COR-L47 (cell line): ENCODE measurements at places on chromosomes 4 and X.

DNA sequence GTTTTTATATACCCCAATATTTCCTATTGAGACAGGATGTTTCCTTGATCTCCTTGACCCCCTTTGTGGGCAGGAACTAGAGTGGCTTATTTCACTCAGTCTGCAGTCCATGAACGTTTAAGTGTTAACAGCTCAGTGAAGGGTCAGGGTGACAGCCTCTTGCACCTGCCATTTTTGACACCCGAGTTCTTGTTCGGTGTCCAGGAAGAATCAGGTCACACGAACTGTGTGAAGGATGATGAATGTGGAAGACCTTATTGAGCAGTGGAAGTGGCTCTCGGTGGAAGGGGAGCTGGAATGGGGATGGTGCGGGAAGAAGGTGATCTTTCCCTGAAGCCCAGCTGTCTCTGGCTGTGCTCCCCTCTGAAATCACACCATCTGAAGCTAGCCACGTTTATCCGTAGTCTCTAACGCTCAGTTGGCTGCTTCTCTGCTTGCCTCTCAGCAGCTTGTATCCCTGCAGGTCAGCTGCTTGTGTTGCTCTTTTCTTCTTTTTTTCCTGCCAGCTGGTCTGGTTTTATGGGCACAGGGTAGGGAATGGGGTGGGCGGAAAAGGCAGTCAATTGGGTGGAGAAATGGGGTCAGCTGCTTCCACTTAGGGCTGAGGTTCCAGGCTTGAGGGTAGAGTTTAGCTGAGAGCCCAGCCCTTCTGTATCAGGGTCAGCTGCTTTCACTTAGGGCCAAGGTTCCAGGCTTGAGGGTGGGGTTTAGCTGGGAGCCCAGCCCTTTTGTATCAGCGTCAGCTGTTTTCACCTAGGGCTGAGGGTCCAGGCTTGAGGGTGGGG lies 29.0 kb upstream of the CCNG2 start:
- no peak for DNase-seq

DNA sequence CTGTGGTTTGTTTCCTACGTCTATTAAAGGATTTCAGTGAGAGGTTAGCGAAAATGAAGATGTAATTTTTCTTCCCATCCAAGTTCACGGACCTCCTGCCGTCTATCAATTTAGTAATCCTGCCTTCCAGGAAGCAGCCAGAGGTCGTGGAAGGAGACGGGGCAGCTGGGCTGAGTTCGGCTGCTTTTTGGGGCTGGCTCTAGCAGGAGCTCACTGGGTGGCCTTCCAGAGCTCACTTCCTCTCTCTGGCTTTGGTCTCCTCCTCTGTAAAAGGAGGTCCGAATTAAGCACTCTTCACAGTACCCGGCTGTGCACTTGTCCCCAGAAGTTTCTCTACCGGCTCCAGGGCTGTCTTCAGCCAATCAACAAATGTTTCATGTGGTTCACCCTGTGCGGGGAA lies 295.4 kb downstream of the BCOR start:
- no peak for DNase-seq

DNA sequence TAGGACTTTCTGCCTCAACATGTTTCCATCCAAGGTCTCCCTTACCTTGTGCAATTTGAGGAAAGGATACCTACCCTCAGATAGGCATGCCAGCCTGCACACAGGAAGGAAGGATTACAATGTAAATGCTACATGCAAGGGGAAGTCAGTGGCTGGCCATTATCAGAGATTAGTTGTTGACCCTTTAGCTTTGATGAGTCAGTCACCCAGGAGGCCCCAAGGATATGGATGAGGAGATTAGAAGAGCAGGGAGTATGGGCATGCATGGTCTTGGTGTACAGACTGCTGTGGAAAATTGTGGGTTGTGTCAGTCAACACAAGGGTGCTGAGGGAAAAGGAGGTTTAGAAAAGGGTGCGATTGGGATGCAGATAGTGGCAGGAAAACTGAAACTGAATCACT lies 92.0 kb downstream of the GUCY2F start:
- DNase-seq = no peak

DNA sequence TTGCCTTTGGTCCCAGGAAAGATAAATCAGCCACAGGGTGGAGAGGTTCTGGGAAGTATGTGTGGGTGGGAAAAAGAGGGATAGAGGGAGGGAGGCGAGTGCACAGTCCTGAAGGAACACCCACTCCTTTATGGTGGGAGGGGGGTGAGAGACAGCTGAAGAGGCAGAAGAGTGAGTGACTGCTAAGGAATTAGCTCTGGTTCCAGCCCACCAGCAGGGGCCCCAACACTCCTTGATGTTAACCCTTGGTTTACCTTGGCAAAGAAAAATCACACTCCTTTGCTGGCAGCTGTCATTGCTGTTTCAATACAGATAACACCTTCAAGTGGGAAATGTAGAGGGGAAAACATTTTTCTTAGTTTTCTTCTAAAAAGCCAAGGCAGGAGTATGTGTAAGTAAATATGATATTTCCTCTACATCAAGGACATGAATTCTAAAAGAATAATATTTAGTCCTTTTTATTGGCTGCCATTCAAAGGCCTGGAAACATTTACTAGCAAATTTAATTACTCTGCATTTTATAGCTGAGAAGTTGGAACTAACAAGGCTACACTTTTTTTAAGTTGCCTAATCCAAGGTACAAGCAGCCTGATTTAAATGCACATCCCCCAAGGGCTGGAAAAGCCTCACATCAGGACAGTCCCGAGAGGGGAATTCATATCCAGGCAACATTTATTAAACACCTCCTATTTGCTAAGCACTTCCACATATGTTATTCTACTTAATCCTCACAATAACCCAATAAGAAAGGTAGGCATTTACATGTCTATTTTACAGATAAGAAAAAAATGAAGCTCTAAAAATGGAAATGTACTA lies 81.7 kb downstream of the HS6ST2 start:
- no peak for DNase-seq

DNA sequence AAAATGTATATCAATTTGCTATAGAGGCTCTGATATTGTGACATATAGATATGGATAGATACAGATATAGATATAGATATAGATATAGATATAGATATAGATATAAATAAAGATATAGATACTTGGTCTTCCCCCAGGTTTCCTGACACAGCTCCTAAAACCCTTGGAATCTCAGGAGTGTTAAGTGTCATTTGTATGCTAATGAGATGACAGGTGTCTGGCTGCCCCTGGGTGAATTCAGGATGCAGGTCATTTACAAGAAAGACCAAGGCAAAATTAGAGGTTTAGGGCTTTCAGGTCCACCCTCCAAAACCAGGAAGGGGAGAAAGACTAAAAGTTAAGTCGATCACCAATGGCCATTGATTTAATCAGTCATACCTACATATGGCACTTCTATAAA lies 1034.8 kb downstream of the PDHA2 start:
- no peak for DNase-seq

DNA sequence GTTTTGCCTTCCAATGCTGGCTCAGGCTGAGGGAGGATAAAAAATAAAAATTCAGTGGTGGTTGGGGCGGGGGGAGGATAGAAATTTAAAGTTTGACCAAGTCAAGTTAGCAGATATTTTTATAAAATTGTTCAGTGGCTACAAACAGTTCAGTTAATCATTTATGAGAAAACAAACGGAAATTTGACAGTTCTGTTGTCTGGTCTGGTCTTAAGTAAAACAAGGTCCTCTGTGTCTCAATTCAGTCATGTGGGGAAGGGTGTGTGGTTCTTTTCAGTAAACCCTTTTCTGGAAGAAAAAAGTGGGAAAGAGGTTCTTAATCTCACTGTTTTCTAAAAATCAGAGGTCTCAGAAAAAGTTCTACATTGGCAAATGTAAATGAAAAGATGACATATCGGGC lies 409.1 kb upstream of the SPANXN4 start:
- DNase-seq = no peak
